ENCODE measurements at places on chromosomes 1 and 21. TPM values are rescaled to one million over a fixed set of nuclear protein-coding genes. Genes with fewer than 3 reads are reported as not detected.

GRCh38 chr1:5896706-5897660 is 95.2 kb downstream of the NPHP4 start:
- no peak overlapping the region for H3K27ac ChIP-seq
- H3K27me3 ChIP-seq, result no peaks in the 10 kb centered on the region
- DNase-seq, result no peak
- peaks cover 11% of the 10 kb centered on the region for H3K4me1 ChIP-seq
- H3K4me3 ChIP-seq, result no peak overlapping the region

- no peak overlapping the region for H3K27ac ChIP-seq
- no peaks in the 10 kb centered on the region for H3K4me1 ChIP-seq
- no peaks in the 10 kb centered on the region for H3K27me3 ChIP-seq
Measured at GRCh38 chr1:30028939-30029338, 694.4 kb downstream of the MATN1 start.

DNA sequence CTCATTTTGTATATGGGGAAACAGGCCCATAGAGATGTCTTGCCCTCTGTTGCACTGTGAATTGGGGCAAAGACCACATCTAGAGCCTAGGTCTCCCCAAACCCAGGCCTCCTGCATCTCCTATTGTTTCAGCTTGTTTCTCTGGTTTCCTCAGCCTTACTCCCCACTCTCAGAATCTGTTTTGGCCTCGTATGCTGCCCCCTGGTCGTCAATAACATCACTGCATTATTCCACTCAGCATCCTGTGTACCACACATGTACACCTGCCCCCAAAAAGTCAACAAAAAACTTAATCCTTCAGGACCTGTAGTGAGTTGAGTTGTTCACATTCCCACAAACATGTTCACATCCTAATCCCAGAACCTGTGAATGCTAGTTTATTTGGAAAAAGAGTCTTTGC is 184.8 kb downstream of the BRINP2 start:
- no peak overlapping the region for H3K27ac ChIP-seq
- H3K27me3 ChIP-seq, result no peaks in the 10 kb centered on the region
- no peaks in the 10 kb centered on the region for H3K36me3 ChIP-seq
- no peaks in the 10 kb centered on the region for H3K4me1 ChIP-seq
- peak; percentile 3 for DNase-seq

Gene KCNK1
- not detected for total RNA-seq

Gene RGS16
- not detected for total RNA-seq

Gene MNDA
- not detected for total RNA-seq

Gene COL6A2
- 0.07 TPM for total RNA-seq

Data from HepG2 (cell line).